Glomerular endothelial cell (primary cell): ENCODE measurements at places on chromosomes 12 and 14.

GRCh38 chr12:5742258-5742657 lies 202.8 kb downstream of the ANO2 start:
- DNase-seq = no peak

GRCh38 chr12:50102646-50103309 lies 1.0 kb upstream of the GPD1 start:
- no peak for DNase-seq

DNA sequence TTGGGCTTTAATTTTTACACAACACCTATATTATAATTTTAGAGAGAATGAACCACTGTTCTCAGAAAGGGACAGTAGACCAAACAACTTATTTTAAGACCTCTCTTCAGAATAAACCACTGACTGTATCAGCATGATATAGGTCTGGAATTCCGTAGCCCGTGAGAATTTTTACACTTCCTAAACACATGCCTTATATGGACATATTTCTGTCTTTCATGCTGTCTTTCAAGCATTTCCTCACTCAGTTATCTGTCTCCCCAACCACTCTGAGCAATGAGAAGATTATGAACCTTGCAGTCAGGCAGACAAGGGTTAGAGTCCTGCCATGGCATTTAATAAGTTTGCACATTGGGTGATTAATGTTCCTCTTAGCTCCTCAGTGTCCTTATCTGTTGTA lies 17.4 kb upstream of the NEUROD4 start:
- DNase-seq = no peak

DNA sequence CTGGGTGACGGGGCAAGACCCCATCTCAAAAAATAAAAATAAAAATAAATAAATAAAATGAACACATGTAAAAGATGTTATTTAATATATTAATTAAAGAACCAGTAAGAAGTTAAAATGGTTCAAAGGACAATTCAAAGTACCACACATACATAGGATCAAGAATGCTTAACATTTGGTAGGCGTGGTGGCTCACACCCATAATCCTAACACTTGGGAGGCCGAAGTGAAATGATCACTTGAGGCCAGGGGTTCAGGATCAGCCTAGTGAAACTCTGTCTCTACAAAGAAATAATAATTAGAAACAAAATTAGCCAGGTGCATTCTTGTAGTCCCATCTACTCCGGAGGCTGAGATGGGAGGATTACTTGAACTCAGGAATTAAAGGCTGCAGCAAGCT lies 53.3 kb downstream of the SPATS2 start:
- DNase-seq = no peak
